ENCODE measurements at places on chromosomes 4 and X.

DNA sequence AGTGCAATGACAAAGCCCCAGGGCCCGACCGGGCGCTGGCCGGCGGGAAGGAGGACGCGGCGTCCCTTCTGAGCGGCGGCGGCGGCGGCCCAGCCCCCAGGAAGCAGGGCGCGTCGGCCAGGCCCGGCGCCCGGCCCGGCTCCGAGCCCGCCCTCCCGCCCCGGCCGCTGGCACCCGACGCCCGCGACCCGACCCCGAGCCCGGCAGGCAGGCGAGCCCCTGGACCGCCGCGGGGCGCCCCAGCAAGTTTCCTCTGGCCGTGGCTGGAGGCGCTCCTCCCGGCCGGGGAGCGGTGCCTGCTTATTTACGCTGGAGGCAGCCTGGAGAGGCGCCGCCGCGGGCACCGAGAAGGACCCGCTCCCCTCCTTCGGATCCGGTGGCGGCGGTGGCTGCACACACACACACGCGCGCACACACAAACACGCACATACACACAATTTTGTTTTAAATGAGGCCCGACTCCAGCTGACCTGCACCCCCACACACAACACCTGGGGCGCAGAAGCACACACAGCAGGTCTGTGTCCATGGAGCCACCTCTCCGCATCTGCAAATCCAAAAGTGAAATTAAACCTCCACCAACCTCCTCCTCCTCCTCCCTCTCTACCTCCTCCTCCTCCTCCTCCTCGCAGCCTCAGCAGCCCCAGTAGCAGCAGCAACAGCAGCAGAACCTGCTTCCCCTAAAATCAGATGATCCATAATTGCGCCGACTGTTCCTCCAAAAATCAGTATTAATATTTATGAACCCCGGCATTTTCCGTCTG is 669 bp downstream of the IRF2 start:
- DNase-seq = peak; percentile 81

- DNase-seq = no peak
These were observed 47.7 kb downstream of the PRPS1 start for GRCh38 chrX:107675823-107676555.

- no peak for DNase-seq
These were observed 11.4 kb upstream of the TAPT1 start for GRCh38 chr4:16237715-16238114.

- peak; percentile 48 for DNase-seq
These were observed 6.4 kb upstream of the SMIM9 start for GRCh38 chrX:154840856-154841255.

- peak; percentile 41 for DNase-seq
These were observed 27.4 kb upstream of the SPON2 start for GRCh38 chr4:1199556-1200331.

DNA sequence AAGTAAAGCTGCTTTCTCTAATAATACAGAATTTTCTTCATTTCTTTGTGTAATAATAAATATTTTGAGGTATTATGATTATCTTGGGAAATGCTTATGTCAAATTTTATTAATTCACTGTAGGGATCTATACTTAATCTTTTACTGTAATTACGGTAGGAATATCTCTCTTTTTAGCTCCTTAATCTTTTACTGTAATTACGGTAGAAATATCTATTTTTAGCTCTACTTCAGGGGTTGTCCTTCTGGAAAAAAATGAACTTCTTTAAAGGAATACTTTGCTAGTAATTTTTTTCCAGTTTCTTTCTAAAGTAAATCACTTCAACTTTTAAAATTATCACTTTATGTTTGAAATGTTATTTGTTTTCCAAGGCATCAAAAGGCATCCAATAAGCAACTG is 2229.4 kb upstream of the AGA start:
- DNase-seq = no peak

DNA sequence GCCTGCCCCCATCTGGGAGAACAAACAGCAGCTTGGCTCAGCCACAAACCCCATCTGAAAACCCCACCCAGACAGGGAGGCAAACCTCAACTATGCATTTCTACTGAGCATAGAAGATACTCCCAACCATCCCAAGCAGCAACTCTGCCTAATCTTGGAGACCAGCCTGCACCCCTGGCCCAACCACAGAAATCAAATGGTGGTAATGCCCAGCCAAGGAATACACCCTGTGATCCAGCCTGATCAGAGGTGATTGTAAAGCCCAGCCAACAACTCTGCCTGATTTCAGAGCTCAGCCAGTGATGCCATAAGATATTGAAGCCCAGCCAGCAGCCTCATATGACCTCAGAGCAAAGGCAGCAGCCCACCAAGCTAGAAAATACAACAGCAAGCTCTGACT is 19.8 kb downstream of the TMLHE start:
- DNase-seq = no peak

- peak; percentile 78 for DNase-seq
These were observed 40.4 kb downstream of the CPLX1 start for GRCh38 chr4:785332-786073.

GRCh38 chr4:90845777-90846176 is 718.6 kb downstream of the CCSER1 start:
- no peak for DNase-seq

DNA sequence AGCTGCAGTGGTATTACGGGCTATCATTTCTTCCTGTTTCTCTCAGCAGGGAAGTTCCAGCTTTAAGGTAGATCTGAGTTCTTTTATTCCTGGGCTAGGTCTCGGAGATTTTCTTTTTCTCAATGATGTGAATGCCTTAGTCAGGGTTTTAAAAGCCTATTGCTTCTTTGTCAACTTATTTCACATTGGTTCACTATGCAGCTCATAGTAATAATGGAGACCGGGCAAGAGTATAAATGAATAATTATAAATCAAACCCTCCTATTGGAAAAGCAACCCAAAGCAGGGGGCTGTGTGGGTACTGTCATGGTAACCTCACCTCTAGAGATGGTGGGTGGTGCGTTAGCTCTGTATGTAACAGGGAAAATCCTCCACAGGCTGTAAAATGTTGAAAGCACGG is 563.6 kb downstream of the RPA4 start:
- no peak for DNase-seq

- DNase-seq = no peak
These were observed 59.8 kb downstream of the ZNF711 start for GRCh38 chrX:85303544-85303943.

DNA sequence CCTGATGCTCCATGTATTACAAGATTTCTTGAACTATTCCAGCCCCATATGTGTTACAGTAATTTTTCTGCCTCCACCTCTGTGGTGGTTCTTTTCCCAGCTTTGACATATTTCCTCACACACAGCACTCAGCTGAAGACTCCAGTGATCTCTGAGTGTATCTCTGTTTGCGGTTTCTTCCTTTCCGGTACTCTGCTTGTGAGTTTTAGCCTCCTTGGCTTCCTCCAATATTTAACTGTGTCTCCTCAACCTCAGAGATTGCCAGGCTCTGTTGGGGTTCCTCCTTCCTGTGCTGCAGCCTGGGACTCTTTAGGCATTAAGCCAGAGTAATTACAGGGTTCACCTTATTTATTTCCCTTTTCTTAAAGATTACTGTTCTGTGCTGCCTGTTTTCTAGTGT is 73.2 kb downstream of the NFKB1 start:
- DNase-seq = no peak

GRCh38 chr4:33959519-33959918 is 2284.8 kb downstream of the ARAP2 start:
- no peak for DNase-seq

GRCh38 chr4:187493661-187494060 is 501.9 kb upstream of the ZFP42 start:
- DNase-seq = no peak

GRCh38 chrX:131441033-131441432 is 102.8 kb upstream of the OR13H1 start:
- DNase-seq = no peak

DNA sequence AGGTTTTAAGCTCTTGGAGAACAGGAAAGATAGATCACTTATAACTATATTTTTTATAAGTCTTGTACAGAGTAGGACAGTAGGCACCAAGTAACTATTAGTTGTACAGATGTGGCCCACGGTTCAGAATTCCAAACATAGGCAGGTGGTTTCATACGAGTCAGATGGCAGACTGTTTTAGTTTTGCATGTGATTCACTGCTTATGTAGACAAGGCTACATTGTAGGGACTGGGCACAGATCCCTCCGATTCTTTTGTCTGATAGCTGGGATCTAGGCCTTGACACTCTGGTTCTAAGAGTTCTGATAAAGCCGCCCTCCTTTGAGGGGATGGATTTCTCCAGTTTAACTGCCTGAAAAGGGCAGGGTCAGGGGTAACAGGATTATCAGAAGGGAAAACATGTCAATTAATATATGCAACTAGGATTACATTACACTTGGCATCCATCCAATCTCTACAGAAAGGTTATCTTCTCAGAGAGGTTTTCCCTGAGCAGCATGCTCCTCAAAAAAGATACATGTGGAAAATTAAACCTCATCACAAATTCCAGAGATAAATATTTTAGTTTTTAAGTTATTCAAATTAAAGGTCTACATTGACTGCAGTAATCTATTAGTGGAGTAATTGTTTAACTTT is 87.8 kb downstream of the SPRY1 start:
- DNase-seq = no peak

DNA sequence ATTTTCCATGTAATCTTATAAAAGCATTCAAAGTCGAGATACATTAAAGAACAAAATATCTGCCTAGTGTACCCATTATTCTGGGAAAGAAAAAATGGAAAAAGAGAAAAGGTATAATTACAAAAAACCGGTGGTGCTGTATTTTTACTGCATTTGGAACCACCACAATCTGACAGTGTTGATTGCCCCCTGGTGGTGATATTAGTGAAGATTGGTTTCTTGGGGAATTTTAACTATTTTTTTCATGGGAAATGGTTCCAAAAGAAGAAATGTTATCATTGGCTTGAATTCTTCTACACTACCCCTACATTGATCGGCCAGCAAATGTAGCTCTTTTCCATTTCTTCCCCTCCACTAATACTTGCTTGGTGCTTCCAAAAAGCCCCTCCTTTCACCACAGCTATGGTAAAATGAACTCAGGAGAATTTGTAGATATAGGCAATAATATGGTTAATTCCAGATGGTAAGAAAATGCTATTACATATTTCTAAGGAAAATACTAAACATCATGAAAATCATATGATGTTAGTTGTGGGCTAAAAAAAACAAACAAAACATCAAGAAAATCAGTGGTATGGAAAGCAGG is 50.0 kb downstream of the COX18 start:
- DNase-seq = peak; percentile 44

DNA sequence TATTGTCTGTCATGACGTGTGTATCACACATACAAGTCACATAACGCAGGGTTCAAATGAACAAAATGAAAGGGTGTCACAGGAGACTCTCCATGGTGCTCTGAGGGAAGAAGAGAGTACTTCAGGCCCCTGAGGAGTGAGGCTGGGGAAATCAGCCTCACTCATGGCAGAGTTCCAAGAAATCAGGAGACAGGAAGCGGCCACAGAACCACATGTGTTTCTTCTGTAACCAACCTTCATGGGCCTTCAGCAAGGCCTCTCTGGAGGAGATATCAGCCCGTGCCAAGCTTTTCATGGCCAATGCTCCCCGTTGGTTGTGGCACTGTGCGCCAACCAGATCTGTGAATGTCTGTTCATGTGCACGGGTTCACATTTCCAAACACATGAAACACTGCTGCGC is 76.0 kb downstream of the NAT8L start:
- no peak for DNase-seq

DNA sequence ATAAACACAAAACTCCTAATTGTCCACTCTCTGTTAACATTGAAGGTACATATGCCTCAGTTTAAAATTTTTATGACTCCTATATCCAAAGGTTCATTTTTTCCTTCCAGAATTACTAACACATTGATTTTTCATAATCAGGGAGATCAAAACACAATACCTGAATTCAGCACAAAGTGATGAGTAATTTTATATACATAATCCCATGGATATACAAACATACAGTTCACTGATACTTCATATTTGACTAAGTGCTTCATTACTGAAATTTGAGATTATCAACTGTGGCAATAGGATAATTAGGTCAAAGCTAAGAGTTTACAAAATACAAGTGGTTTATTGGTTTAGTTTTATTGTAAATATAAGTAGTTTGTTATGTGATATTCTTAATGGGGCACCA is 176.2 kb upstream of the PRPS2 start:
- DNase-seq = no peak

- no peak for DNase-seq
These were observed 954.4 kb downstream of the FAT4 start for GRCh38 chr4:126269106-126269505.

Data from H7 (cell line).